SHP77 treated with DMSO at 0.1 percent for 48 hours (cell line): ENCODE measurements at places on chromosomes 5 and 9.

- DNase-seq: no peak
These were observed 833 bp downstream of the C5orf24 start for GRCh38 chr5:134846641-134846960.

GRCh38 chr5:143914756-143915155, 102.8 kb downstream of the HMHB1 start:
- DNase-seq: no peak

DNA sequence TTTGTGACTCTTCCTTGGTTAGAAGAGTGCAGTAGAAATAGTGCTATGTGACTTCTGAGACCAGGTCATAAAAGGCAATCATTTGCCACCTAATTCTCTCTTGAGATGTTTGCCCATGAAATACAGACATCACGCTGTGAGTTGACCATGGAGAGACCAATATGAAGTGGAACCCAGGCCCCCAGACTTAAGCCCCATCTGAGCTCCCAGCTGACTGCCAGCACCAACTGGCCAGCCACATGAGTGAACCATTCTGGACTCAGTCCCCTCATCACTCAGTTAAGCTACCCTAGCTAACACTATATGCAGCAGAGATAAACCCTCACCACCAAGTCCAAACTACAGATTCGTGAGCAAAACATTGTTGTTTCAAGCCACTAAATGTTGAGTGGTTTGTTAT, 60.7 kb upstream of the NIPBL start:
- no peak for DNase-seq

DNA sequence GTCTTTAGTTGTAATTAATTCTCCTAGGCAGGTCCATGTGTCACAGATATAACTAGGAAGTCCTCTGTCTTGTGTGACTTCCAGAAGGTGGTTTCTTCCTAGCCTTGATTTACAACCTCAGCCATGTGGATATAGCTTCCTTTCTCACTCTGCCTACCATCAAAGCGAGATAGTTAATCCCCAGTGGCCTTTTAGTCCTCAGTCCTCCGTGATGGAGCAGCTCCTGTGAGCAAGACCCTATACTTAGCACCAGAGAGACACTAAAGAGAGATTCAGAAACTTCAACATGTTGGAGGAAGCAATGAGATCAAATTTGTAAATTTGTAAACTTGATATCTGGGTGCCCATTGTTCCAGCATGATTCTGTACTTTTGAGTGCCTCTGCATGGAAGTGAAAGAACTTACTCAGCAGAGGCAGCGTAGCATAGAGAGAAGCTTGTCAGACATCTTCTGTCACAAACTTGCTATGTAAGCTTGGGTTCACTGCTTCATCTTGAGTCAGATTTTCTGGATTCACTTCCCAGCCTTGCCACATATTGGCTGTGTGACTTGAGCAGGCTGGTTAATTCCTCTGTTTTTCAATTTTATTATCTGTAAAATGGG, 170.2 kb upstream of the NR3C1 start:
- no peak for DNase-seq

DNA sequence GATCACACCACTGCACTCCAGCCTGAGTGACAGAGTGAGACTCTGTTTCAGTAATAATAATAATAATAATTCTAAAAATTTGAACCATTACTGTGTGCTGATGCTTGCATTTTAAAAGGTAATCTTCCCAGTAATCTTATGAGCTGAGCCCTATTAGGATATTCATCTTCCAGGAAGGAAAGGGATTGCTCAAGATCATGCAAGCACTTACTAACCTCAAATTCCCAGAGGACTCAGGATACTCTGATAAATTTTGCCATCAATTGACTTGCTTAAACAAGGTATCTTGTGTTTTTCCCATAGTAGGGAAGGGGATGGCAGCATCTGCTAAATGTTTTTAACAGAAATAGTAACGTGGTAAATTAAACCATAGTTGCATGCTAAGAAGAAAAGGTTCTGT, 176.4 kb upstream of the MRPS30 start:
- no peak for DNase-seq

GRCh38 chr5:1178529-1179382, 22.6 kb upstream of the SLC6A19 start:
- DNase-seq: no peak

- DNase-seq: no peak
These were observed 164.1 kb downstream of the ASTN2 start for GRCh38 chr9:117250610-117251215.

DNA sequence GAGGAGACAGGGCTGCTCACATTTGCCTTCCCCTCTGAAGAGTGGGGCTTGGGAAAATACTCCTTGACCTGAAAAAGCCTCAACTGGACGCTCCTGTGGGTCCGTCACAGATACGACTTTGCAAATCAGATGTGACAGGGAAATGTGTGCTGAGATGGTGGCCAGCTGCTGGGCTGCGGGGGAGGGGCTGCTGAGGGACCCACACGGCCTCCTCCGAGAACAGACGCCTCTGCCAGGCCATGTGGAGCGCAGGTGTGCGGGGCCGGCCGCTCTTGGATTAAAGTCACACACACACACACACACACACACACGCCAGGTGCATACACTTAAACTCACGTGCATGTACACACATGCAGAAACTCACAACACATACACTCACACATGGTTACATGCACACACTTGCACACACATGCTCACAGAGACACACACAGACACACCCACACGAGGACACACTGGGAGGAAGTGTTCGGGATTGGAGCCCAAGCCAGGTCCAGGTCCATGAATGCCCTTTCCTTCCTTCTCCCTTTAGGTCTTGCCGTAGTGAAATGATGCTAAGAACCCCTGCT, 167.4 kb downstream of the GAPVD1 start:
- DNase-seq: peak; percentile 45

- no peak for DNase-seq
These were observed 31.2 kb downstream of the PRDM6 start for GRCh38 chr5:123120197-123120596.

DNA sequence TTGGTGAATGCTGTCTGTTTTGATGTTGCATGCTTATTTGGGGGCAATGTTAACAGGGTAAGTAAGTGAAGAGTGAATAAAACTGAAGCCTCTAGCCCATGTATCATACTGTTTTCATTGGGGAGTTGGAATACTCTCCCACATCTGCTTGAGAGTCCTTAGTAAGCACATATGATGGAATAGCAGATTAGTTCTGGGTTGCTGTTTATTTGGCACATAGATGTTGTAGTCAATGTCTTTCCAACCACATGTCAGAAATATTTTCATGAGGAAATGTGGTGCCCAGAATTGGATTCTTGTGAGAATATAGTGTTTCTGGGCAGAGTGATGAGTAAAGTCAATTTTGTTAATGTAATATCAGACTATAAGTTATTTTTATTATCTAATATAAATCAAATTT, 611.7 kb upstream of the FTMT start:
- no peak for DNase-seq

DNA sequence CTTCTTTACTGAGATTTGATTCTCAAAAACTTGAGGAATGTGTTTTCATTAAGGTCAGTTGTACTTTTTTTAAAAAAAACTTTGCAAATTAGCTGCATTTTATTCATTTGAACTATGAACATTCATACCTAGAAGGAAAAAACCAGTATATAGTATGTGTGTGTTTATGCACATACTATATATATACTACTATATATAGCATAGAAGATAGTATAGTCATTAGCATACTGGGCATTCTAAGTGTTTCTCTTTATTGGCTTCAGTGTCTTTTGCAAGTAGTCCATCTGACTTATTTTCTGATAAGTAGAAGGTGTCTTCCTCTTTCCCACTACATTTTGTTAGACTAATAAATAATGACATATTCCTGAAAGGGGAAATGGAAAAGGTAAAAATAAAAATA, 33.0 kb downstream of the ELOVL7 start:
- no peak for DNase-seq

DNA sequence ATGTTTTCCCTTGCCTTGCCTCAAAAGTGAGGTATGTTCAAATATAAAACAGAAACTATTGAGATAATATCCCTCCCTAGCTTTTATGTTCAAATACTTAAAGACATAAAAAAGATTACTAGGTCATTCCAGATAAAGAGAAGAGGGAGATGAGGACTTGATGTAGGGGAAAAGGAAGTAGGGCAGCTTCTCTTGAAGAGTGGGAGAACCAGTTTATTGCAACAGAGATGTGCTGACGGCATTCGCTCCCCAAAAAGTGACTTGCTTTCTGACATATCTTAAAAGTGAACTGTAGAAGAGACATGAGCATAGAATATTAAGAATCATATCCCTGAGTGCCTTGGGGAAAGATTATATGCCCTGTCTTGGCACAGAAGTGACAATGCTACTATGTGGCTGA, 330.2 kb upstream of the NREP start:
- DNase-seq: no peak

GRCh38 chr9:81537964-81538363, 151.4 kb downstream of the TLE1 start:
- no peak for DNase-seq

DNA sequence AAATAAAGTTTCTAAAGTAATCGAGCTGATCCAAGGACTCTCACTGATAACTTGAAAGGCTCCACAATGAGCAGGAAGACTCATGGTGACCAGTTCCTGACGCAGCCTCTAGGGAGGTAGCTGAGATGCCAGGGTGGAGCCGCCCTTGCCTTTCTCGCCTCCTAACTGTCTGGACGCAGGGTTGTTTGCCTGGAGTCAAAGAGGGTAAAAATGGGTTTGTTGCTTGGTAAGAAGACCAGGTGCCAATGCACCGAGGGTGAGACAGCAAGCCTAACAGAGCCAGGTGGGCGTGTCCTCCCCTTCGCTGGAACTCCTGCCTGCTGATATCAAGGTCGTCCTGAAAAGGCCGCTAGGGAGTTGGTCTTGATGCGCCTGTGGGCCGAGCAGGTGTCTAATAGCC, 48.6 kb upstream of the FCN1 start:
- DNase-seq: no peak

DNA sequence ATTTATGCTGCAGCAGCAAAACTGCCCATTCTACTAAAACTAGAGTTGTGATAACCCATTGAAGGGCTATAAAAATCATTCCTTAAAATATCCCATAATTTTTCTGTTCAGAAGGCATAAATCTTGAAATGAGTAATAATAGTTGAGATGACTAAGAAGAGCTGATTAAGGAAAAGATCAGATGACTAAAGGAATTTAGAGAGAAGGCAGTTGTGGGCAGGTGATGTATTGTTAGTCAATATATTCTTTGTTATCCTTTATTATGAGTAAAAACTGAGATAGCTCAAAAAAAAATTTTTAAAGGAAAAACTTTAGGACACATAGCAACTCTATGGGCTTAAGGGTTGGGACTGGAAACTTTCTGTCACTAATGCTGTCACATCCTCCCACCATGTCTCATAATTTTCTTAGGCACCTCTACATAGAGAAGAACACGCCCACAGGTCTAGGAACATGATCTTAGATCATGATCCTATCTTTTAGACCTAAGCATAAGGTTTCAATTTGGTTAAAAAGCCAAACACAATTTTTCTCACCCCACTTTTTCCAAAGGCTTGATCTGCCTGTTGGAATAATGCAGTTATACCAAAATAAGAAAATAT, 597.5 kb upstream of the MEF2C start:
- no peak for DNase-seq

DNA sequence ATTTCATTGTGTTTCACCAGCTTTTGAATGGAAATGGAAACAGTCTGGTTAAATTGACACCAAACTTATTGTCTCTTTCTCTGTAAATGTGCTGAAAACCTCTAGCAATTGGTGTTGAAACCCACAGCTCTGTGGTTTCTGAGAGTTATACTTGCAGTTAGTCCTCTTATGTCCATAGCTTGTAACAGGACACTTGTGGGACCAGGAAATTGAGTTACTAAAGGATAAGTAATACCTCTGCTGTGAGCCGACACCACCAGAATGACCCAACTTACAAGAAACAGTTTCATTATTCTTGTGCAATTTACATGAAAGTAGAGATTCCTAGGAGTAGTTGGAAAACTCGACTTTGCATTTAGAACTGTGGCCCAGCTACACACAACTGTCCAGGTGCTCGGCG, 191.5 kb downstream of the CFAP90 start:
- no peak for DNase-seq

GRCh38 chr5:52956014-52956413, 33.1 kb upstream of the ITGA2 start:
- no peak for DNase-seq

DNA sequence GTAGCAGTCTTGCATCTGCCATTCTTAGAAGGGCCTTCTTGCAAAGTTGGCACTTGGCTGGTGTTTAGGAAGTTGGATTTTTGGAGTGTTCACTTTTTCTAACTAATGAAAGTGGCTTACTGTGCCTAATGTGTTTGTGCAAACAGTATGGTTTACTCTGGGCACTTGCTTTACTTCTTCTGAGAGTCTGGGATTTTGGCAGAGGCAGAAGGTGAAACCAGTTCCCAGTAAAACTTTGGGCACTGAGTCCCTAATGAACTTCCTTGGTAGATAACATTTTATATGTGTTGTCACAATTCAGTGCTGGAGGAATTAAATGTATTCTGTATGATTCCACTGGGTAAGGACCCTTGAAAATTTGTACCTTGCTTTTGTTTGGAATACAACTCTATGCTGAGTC, 155.7 kb downstream of the FAM170A start:
- DNase-seq: no peak

GRCh38 chr5:109825450-109825849, 135.7 kb downstream of the MAN2A1 start:
- no peak for DNase-seq

DNA sequence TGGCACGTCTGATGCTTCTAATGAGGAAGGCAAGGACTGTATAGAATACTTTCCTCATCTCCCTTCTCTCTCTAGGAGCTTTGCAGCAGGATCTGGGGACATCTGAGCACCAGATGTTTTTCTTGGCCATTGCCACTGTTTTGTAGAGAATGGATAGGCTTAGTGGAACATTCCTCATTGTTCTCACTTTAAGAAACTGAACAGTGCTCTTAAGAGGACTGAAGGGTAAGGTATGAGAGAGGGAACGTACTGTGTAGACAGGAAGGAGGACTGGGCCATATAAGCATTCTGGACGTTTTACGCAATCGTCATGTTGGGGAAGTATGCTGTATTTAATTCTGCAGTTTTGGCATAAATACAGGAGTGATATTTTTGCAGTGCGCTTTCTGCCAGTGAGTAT, 70.6 kb downstream of the SMARCA2 start:
- no peak for DNase-seq

DNA sequence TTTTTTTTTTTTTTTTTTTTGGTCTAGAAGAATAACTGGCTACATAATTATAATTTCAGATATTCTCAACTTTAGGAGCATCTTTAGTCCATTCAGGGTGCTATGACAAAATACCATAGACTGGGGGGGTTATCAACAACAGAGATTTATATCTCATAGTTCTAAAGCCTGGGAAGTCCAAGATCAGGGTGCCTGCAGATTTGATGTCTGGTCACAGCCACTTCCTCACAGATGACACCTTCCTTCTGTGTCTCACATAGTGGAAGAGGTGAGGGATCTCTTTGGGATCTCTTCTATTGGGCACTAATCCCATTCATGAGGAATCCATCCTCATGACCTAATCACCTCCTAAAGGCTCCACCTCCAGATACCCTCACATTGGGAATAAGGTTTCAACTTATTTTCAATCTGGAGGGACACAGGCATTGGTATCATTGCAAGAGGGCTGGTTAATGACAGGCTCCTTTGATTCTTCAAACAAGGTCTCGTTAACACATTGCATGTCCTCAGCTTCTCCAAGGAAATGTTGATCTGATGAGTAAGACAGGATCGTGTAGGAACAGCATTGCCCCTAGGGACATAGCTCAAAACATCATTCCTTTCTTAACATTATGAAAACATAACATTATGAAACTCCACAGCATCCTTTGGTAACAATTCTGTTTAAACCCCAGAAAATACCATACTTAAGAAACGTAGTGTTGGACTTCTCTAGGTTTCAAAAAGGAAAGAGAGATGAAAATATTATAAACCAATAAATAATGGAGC, 372.4 kb downstream of the SEMA5A start:
- no peak for DNase-seq

- DNase-seq: no peak
These were observed 104.1 kb upstream of the NIPBL start for GRCh38 chr5:36772276-36773140.

GRCh38 chr9:83572524-83572923, 34.3 kb upstream of the FRMD3 start:
- no peak for DNase-seq
